SHP77 treated with DMSO at 0.1 percent for 48 hours (cell line): ENCODE measurements at places on chromosomes 13 and 19.

DNA sequence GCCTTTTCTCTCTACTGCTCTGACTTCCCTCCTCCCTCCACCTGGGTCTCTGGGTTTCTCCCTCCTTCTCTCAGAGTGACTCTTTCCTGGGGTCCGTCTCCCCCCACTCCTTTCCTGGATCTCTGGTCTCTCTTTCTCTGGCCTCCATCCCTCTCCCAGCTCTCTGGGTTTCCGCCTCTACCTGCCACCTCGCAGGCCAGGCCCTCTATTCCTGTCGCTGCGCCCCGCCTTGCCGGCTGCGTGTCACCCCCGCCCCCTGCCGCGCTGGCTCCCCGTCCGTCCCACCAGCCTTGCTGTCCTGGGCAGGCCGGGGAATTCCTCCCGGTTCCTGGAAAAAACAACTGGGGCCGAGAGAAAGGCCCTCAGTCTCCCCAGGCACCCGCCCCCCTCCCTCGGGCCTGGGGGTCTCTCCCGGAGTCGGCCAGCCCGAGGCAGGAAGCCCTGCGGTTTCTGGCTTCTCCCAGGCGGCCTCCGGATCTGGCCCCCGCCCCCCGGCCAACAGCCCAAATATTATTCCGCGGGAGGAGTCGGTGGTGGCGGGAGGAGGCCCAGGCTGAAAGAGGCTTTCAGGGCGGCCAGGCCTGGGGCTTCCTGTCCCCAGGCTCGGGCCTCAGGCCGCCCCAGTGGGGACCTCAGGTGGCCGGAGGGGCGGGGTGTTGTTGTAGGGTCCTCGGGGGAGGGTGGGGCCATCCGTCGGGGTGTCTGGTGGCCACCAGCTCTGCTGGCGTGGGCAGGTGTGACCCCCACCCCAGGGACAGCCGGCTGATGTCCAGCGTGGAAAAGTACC is 9.3 kb downstream of the IRF2BP1 start:
- DNase-seq = no peak

- DNase-seq = no peak
Measured at GRCh38 chr13:40383132-40383531, 283.3 kb downstream of the FOXO1 start.

DNA sequence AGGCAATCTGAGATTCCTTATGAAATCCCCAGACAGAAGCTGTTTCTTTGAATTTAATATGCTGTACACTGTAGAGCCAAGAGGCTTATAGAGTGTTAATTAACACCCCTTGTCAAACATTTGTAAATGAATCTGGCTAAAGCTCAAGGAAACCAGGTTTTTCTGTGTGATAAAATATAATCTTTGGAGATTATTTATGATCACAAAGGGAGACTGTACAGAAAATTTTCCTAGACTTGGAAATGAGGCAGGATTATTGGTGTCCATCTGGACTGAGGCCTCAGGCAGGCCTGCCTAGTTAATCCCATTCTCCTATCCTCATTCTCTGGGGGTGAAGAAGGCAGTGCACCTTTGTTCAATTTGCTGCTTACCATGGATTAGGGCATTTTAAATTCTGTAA is 17.8 kb downstream of the KL start:
- DNase-seq = no peak

GRCh38 chr13:24097064-24097463 is 63.5 kb upstream of the SPATA13 start:
- no peak for DNase-seq

DNA sequence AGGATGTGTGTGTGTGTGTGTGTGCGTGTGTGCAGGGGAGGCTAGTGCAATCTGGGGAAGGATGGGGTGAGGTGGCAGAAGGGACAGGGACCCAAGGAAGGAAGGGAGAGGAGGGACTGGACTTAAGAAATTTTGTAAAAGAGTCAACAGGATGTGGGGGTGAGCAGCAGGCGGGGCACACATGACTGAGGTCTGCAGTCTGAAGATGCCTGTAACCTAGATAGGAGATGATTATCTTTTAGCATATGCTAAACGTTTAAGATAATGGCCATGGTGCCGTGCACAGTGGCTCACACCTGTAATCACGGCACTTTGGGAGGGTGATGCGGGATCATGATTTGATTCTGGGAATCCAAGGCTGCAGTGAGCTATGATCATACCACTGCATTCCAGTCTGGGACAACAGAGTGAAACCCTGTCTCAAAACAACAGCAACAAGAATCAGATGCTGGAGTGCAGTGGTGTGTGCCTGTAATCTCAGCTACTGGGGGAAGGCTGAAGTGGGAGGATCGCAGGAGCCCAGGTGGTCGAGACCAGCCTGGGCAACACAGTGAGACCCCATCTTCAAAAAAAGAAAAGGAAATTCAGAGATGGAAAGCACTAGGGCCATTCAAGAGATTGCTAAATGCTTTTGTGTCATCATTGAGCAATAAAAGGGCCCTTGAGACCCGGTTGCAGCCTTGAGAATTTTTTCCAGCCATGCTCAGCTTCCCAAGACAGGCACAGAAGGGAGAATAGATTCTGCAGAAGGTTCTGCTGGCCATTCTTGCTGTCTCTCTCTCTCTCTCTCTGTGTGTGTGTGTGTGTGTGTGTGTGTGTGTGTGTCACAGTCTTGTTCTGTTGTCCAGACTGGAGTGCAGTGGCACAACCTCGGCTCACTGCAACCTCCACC is 3.8 kb upstream of the ZNF414 start:
- DNase-seq = no peak

- no peak for DNase-seq
Measured at GRCh38 chr19:9054765-9055164, 32.1 kb upstream of the OR1M1 start.

DNA sequence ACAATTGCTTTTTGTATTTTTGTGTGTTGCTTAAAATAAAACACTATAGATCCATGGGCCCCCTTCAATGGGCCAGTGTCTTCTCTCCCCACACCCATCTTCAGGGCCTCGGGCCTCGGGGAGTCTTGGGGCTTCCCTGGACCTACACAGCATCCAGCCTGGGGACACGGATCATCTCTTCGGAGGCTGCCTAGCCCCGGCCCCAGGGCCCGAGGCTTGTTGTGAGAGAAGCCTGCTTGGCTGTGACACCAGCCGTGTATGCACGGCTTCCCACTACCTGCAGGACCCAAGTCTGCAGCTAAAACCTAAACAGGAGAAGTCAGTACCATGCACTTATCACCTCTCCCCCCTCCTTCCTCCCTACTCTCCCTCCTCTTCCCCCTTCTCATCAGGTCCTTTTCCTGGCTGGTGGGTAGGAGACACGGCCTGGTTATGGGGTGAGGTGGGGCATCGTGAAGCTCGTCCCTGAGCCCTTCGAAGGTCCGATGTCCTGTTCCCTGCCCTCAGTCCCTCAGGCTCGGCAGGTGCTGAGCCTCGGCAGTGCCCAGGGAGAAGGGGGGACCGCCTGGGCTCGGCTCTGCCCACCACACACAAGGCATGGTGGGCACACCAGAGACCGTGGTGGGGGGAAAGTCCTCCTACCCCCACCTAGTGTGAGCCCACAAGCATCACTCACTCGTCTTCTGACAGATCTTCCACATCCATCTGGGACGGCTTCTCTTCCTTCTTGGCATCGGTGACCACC is 9.5 kb downstream of the C13orf46 start:
- DNase-seq = no peak

DNA sequence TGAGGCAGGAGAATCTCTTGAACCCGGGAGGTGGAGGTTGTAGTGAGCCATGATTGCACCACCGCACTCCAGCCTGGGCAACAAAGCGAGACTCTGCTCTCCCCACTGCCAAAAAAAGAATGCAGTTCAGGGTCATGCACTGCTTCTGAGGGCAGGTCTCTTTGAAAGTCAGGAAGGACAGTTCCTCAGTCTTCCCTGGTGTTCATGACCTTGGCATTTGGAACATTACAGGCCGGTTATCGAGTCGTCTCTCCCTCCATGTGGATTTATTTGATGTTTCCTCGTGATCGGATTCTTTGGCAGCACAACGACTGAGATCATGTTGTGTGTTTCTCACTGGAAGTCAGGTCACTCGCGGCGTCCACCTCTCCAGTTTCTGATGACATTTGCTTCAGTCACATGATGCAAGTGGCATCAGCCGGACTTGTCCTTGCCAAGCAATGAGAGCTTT is 17.2 kb downstream of the FGF21 start:
- DNase-seq = no peak

- DNase-seq = no peak
Measured at GRCh38 chr19:44626048-44626624, 12.8 kb downstream of the IGSF23 start.

- no peak for DNase-seq
Measured at GRCh38 chr19:28823338-28823961, 389.5 kb downstream of the UQCRFS1 start.

- DNase-seq = no peak
Measured at GRCh38 chr13:26266311-26266710, 12.4 kb downstream of the CDK8 start.

DNA sequence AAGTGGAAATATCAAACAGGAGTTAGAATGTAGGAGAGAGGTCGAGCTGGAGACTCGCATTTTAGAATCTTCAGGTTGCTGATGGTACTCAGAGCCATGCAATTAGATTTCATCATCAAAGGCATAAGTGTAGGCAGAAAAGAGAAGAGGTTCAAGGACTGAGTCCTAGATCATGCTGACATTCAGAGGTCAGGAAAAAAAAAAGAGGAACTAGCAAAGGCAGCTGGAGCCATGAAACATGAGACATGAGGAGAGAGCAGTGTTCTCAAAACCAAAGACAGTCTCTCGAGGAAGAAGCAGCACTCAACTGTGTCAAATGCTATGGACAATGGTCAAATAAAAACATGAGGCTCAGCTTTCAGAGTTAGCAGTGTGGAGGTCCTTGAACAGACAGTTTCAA is 12.4 kb upstream of the TPP2 start:
- DNase-seq = no peak

- peak; percentile 34 for DNase-seq
Measured at GRCh38 chr19:47210689-47211316, 20.2 kb downstream of the BBC3 start.

- DNase-seq = no peak
Measured at GRCh38 chr19:45668342-45668871, 386 bp downstream of the GIPR start.

DNA sequence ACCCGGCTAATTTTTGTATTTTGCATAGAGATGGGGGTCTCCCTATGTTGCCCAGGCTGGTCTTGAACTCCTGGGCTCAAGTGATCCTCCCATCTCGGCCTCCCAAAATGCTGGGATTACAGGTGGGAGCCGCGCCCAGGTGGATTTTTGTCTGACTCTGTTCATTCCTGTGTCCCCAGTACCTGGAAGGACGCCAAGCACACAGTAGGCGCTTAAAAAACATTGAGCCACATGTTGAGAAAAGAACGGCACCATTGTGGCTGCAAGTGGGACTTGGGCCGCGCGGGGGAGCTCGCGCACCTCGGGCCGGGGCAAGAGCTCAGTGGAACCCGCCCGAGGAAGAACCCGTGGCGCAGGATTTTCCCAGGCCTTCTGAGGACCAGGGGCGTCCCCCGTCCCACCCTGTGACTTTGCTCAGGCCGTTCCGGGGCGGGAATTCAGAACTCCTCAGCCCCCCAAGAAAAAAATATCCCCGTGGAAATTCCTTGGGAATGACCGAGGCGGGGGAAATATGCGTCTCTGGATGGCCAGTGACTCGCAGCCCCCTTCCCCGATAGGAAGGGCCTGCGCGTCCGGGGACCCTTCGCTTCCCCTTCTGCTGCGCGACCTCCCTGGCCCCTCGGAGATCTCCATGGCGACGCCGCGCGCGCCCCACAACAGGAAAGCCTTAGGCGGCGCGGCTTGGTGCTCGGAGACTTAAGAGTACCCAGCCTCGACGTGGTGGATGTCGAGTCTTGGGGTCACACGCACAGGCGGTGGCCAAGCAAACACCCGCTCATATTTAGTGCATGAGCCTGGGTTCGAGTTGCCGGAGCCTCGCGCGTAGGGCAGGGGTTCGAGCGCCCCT is 1.4 kb upstream of the ICAM1 start:
- peak; percentile 40 for DNase-seq

DNA sequence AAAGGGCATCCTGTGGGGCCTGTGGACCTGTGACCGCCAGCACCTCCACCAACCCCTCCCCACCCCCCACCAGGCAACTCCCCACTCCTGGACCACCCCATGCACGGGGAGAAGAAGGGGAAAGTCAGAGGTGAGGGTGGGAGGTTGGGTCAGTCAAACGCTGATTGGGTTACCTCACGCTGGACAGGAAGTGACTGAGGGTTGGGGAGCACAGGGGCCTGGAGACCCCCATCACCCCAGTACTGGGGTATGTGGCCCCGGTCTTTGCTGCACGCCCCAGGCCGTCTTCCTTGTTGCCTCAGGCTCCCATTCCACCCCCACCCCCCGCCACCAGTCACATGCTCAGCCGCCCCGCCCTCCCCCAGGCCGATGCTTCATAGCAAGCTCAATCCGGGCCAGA is 59.0 kb downstream of the COLGALT1 start:
- no peak for DNase-seq

- no peak for DNase-seq
Measured at GRCh38 chr13:30355384-30355699, 48.0 kb upstream of the KATNAL1 start.

DNA sequence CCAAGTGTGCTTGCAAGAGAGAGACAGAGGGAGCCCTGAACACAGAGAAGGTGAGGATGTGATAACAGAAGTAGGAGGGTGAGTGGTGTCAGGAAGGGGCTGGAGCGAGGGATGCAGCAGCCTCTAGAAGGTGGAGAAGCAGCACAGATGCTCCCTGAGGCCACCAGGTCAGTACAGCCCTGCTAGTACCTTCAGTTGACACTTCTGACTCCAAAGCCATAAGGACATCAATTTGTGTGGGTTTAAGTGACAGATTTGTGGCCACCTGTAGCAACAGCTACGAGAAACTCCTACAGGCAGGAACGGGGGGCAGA is 6.9 kb downstream of the ERICH4 start:
- no peak for DNase-seq

DNA sequence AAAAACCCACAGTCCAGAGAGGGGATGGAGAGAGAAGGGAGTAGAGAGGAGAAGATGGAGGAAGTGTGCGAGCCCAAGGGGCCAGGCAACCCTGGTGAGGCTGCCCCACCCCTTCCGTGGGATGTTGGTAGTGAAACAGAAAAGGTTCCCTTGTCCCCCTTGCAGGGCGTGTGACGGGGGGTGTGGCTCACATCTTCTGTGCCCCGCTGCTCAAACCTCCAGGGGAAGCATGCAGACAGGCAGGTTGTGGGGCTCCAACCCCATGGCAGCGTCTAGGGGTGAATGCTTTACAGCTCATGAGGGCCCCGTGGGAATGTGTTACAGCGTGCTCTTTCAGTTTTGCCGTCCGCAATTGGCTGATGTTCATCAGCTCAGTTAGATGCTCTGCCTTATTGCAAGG is 14.7 kb upstream of the EVI5L start:
- DNase-seq = no peak

DNA sequence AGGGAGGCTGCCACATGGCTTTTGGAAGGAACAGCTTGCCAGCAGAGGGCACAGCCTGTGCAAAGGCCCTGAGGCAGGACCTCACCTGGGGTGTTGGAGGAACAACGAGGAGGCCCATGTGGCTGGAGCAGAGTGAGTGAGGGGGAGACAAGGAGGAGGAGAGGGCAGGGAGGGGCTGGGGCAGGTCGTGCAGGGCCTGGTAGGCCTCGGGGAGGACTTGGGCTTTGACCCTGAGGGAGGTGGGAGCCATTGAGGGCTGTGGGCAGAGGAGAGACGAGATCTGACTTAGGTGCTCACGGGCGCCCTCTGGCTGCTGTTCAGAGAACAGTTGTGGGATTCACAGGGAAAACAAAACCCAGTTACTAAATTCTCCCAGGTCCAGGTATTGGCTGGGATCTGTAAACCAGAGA is 25.2 kb downstream of the ZNRF4 start:
- DNase-seq = no peak

GRCh38 chr19:41531438-41532311 is 44.3 kb upstream of the CEACAM21 start:
- DNase-seq = no peak
